ENCODE measurements at places on chromosomes 1 and 21.

DNA sequence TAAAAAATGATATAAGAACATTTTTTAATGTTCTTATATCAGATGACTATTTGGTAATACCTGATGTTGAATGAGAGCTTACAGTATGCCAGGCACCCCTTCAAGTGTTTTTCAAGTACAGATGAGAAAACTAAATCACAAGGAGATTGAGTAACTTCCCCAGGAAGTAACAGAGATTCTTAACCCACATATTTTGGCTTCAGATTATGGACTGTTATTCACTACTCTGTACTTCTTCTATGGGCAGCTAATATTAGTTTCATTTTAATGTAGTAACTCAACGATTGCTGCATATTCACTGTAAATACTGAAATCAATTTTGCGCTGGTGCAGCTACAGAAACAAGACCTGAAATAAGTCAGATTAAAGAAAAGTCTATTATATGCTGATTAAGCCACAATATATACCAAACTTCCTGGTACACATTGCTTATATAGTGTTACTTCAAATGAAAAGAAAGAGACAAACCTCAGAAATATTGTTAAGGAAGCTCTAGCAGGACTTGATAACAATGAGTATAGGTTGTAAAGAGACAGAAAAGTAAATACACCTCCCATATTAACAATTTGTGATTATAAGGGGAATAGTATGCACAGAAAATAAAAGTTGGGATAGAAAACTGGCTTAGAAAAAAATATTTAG is 19.7 kb downstream of the DPYD start:
- peak; percentile 73 for DNase-seq

- no peak for DNase-seq
Measured at GRCh38 chr1:108893141-108893530, 16.4 kb downstream of the GPSM2 start.

DNA sequence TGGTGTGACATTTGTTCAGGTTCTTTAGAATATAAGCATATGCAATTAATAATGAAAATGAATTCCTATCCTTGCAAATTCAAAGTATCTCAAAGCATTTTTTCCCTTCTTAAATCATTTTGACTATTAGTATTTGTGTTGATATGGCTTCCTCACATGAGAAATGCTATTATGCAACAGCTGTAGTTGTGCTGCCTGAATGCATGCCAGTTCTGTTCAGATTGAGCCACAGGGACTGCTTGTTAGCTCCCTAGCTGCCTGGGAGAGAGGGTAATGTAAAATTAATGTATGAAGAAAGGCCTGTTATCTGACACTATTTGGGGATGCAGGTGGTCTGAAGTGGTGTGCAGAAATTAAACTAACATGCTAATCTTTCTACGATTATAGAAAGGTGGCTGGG is 45.5 kb downstream of the CACHD1 start:
- peak; percentile 91 for DNase-seq

DNA sequence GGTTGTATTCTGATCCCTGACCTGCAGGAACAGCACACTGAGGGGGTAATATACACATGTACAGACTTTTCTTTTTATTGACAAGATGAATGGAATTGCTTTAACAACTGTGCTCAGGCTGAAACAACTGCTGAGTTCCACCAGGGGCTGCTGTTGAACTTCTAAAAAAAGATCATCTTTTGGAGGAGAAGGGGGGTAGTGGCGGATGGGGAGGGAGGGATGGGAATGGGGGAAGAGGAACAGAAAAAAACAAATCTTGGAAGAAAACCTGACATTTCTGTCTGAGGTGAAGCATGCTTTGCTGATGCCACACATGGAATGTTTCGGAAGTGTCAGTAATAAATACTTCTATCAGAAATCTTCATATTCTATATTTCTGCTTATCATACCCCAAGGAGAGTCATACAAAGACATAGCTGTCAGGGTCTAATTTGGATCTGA is 75.0 kb downstream of the RWDD3 start:
- peak; percentile 21 for DNase-seq

- no peak for DNase-seq
Measured at GRCh38 chr1:228009116-228009827, 2.5 kb downstream of the WNT3A start.

GRCh38 chr21:37842163-37842919 is 73.9 kb downstream of the KCNJ6 start:
- no peak for DNase-seq

DNA sequence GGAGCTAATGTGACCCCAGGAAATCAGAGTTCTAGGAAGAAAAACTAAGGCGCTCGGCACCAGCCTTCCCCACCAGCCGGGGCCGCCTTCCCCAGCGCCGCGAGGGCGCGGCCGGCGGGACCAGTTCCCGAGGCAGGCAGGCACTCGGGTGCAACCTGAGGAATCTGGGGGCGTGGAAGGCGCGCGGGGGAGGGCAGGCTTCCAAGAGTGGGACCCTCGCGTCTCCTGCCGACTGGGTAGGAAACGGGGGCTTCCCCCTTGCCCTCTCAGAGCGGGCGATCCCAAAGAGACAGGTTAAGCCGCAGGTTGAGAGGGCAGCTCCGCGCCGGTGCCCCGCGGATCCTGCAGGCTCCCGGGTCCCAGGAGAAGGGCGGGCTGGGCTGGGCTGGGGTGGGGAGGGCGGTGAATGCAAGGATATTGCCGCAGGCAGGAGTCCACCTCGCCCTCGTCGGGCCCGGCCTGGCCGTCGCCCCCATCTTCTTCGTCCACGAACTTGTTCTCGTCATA is 431 bp downstream of the ARPC5 start:
- peak; percentile 21 for DNase-seq

DNA sequence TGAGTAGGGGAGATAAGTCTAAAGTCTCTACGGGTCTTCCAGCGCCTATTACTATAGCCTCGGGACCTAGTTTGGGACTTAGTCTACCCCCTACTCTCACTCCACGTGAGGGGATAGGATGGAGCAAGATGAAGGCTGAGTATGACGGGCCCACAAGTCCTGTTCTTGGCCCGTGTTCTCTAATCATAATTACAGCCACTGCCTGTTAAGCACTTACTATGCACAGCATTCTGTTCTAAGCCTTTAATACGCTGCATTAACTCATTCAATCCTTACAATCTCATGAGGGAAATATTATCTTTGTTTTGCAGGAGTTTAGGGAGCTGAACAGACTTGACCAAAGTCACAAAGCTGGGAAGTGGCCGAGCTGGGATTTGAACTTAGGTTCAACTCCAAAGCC is 23.9 kb upstream of the EPB41 start:
- no peak for DNase-seq

DNA sequence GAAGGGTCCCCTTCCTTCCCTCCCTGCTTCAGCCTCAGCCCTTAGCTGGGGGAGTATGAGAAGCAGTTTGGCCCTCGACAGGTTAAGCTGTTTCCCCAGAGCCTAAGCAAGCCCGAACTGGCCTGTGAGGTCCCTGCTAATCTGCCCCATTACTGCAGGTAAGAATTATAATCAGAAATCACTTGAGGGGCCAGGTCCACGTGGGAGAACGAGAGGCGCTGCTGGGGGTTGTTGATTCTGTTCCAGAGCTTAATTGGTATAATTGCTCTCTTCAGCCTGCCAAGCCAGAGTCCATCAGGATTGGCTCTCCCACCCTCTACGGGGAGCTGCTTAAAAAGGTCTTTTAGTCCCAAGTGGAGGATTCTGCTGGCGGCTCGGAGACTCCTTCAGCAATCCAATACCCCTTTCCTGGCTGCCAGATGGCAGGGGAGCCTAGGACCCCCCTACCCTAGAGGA is 70.8 kb downstream of the UBE2T start:
- DNase-seq: no peak

DNA sequence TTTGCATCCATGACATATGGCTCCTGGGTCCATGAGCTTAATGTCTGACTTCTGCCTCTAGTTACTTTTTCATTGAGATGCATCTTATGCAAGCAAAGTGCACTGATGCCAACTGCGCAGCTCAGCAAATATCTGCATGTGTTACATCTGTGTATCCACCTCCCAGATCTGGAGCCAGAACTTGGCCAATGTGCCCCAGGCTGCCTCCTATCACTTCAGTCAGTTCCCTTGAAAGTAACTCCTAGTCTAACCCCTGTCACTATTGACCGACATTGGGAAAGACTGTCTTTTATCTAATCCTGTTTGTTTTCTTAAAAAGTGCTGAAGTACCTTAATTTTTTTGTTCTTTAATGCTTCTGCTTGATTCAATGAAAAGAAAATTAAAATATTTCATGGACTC is 19.3 kb upstream of the UBL4B start:
- no peak for DNase-seq

- no peak for DNase-seq
Measured at GRCh38 chr1:60569189-60569588, 495.6 kb upstream of the C1orf87 start.

DNA sequence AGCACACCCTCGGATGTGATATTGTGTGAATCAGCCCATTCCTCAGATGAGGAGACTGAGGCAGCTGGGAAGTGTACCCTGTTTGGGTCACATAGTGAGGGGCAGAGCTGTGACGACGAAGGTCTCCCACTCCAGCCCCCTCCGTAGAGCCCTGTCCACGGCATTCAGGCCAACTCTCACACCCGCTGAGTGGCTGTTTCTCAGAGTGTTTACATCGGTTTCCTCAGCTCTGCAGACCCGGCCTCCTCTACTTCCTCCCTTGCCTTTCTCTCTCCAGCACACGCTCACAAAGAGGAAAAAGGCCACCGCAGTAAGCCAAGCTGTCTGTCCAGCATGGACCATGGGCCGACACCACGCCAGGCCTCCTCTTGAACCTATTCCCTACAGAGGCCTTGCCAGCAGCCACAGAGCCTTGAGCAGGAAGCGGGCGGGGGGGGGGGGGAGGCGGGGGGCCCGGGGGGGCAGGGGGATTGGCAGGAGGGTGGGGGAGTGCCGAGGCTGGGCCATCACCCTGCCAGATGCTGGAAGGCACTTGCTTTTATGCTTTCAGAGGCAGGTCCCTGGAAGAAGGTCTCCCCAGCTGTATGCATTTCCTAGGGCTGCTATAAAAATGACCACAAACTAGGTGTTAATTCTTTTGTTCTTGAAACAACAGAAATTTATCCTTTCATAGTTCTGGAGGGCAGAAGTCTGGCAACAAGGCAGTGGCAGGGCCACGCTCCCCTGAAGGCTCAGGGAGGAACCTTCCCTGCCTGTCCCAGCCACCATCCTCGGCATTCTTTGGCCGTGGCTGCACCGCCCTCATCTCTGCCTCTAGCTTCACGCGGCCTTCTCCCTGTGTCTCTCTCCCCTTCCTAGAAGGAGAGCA is 178.4 kb downstream of the PSMG1 start:
- peak; percentile 49 for DNase-seq

DNA sequence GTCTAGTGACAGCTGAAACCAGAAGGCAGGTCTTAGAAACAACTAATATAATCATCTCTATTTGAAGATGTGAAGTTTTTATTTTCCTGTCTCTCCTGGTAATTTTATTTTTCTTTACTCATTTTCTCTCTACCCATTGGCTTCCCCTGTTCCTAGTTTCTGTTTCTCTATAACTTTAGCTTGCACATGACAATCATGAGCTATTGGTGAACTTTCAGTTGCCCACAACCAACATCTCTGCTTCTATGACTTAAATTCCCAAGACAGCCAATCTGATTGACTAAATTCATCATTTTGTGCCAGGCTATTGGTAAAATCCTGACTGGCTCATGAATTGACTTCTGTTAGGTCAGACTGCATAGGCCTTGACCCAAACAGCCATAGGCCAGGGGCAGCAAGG is 13.7 kb upstream of the ACADM start:
- DNase-seq: no peak

DNA sequence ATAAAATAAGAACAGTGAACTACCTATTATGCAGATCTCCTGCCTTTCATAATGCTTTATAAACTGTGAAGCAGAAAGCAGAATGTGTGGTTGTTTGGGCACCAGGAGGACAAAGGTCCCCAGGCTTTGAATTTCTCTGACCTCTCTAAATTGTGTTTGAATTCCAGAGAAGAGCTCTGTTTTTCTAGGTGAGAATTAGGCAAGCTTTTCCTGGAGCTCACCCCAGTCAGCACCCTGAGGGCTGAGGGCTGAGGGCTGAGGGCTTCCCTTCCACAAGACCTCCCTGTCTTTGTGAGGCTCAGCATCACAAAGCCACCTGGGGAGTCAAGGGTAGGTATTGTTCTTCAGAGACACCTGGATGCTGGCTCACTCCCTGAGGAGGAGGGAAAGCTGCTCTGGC is 45.5 kb upstream of the LRIG2 start:
- DNase-seq: no peak

GRCh38 chr1:238582816-238583215 is 692.1 kb upstream of the ZP4 start:
- DNase-seq: no peak
